Panc1 (cell line): ENCODE measurements at places on chromosomes 2 and 18.

GRCh38 chr2:120334068-120334467, 11.9 kb upstream of the INHBB start:
- no peak for DNase-seq

- no peak for DNase-seq
Observed at GRCh38 chr2:88067598-88067997, at the start of gene SMYD1. Gene SMYD1, plus strand, starts transcription at chr2:88067825. Its CDS starts 40 bp downstream, at chr2:88067865.

GRCh38 chr2:137960223-137960622, 4.0 kb upstream of the HNMT start:
- DNase-seq: no peak

DNA sequence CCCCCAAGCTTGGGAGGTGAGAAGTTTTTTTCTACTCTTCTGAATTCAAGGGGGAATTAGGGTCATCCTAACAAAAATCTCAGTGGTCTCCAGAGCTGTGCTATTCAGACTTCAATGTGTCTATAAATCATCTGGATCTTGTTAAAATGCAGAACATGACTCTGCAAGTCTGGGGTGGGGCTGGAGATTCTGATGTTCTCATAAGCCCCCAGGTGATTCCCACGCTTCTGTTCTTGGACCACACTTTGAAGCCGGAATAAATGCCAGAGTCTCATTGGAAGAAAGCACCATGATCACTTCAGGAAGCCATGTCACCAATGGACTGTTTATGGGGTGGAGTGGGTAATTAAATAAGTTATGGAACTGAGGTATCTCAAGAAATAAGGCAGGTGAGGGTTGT, 22.2 kb upstream of the SLC16A14 start:
- DNase-seq: no peak

GRCh38 chr18:41073372-41073954, 881.6 kb upstream of the PIK3C3 start:
- DNase-seq: no peak
